ENCODE measurements at places on chromosomes 11 and 22.

DNA sequence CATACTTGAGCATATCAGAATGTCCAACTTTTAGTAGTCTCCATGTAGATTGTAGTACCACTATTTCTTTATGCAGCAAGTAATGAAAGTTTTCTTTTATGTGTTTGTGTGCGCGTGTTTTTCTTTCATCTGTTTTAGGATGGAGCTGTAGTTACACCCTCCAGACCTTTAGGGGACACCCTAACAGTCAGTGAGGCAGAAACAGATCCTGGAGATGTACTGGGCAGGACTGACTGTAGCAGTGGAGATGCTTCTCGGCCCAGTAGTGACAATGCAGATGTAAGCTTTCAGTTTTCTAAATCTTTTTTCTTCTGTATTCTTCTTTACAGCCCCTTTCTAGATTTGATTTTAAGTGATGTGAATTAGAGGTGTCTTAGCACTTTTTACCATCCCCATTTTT lies 79.9 kb upstream of the GRIK4 start:
- DNase-seq: no peak

DNA sequence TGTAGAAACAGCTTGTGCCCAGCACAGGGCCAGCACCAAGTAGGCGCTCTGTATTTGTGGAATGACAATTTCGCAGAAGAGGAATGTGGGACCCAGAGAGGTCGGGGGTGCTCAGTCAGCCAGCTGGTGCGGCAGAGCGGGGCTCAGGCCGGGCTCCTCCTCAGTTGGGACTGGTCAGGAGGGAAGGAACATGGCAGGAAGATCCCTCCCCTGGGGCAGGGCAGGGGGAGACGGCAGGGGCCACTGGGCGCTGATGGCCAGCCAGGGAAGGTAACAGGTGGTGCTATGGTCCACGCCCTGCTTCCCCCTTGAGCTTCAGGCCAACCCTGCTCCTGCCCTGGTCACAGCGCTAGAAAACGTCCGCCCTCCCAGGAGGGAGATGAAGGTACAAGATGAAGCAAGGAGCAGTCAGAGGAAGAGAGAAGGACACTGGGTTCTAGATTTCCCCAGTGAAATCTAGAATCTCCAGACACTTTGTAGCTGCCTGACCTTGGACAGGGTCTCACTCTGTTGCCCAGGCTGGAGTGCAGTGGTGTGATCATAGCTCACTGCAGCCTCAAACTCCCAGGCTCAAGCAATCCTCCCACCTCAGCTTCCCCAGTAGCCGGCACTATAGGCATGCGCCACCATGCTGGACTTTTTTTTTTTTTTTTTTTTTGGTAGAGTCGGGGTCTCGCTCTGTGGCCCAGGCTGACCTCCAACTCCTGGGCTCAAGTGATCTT lies 13.5 kb upstream of the SPI1 start:
- no peak for DNase-seq

- DNase-seq: no peak
Measured at GRCh38 chr22:39534092-39534506, 1.6 kb upstream of the RPS19BP1 start.

GRCh38 chr11:82505379-82505778 lies 228.3 kb downstream of the FAM181B start:
- DNase-seq: no peak

DNA sequence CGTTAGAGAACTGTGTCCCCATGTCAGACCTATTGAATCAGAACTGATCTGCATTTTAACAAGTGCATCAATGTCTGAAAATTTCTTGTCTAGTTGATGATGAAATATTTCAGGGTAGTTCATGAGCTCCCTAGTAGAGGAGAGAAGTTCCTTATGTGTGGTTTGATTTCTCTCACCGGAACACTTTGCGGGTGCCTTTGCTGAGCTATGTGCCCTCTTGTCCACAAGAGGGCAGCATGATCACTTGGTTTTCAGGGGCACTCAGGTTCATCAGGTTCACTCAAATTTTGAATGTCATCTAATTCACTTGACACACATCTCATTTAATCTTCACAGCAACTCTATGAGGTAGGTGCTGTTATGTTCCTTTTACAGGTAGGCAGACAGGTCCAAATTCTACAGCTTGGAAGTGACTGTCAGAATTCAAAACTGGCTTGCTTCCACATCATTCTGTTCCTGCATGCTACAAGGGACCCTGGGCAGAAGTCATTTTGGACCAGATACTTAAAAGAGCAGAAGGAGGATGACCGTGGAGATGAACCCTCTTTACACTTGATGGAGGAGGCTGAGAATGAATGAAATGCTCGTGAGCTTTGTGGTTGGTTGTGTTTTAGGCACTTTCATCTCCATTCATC lies 55.6 kb downstream of the P4HA3 start:
- peak; percentile 56 for DNase-seq

DNA sequence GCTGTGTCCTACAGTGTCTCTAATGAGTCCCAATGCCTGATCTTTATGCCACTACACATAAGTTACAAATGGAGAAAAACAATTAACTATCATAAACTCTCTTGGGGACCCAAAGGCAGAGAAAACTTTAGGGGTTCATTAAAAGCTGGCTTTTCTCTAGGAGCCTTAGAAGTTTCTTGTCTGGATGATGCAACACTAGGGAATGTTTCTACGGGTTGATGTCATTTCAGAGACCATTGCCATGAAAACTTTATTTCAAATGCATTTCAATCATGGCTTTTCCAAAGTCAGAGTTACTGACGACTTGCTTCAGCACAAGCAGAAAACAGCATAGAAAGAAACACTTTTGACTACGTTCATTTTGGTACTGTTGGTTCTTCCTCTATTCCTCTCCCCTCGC lies 8.5 kb upstream of the OR8B12 start:
- no peak for DNase-seq

DNA sequence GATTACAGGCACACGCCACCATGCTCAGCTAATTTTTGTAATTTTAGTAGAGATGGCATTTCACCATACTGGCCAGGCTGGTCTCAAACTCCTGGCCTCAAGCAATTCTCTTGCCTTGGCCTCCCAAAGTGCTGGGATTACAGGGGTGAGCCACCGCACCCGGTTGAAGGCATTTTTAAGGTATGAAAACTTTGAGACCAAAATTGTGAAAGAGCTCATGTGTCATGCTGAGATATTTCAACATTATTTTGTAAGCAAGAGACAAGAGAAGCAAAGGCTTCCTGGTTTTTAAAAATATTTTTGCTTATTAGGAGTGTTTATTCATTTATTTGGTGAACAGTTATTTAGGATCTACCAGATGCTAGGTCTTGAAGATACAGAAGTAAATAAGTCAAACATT lies 6.8 kb downstream of the NHERF4 start:
- DNase-seq: no peak

DNA sequence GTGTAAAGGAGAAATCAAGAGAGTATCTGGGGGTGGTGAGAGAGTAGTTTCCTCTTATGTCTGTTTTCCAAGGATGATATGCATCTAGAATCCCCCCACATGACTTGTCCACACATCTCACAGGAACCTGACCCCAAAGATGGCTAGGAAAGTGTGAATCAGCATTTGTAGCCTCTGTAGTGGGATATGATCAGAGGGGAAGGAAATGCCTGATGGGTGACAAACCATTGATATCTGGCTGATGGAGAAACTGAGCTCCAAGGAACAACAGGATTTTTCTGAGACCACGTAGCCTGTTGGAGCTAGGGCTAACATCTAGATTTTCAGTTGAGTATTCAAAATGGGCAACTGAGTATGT lies 369.4 kb downstream of the DDX10 start:
- no peak for DNase-seq

DNA sequence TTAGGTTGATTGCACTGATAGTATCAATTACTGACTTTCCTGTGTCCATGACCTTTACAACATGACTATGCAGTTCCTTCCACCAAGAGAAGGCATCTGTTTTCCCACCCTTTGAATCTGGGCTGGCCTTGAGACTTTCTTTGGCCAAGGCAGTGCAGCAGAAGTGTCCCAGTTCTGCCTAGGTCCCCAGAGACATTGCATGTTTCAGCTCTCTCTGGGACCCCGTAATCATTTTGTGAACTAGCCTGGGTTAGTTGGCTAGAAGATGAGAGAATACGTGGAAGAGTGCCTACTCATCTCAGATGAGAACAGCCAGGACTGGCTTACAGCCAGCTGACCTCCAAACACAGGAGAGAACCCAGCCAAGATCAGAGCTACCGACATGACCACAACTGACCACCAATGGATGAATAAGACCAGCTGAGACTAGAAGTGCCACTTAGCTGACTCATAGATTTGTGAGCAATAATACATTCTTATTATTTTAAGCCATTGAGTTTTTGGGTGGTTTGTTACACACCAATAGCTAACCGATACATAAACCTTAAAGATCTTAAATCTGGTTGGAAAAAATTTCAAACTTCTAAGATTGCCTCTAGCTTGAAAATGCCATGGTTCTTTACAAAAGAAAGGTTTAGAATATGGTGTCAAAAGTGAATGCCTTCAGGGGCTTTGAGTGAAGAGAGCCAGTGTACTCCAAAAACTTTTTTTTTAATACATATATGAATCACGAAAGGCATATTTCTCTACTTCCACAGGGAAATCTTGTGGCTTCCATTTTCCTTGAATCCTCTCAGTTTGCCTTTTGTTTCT lies 145.2 kb downstream of the FBXO7 start:
- no peak for DNase-seq

DNA sequence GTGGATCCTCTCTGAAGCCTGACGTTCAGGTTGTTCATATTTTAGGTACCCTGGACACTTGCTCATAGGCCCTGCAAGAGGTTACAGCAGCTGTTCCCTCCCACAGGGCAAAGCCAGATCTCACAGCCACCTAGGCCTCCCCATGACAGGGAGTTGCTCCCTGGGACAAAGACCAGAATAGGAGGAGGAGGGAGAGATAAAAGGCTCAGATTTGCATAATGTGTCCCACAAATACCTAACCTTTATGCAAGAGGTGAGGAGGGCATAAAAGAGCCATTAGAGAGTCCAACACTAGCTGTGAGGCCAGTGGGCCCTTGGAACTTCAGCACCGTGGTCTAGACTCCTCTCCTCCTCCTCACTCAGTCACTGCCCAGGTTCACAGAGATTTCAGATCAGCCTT lies 33.8 kb downstream of the ZNF280B start:
- DNase-seq: no peak

DNA sequence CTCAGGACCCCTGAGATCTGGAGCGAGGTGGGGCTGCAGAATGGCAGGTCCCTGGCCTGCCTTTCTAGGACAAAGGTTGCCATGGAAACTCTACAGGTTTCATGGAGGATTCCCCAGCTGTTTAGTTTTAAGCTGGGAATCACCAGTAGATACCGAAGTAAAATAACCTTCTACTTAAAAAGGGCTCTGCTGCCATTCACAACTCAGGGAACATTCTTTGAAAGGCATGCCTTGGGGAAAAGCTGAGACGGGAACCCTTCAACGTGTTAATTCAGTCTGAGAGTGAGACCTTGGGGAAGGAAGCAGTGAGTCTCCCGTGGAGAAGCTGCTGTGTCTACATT lies 493.3 kb downstream of the BRD1 start:
- no peak for DNase-seq

GRCh38 chr22:37171662-37172061 lies 16.4 kb downstream of the C1QTNF6 start:
- no peak for DNase-seq

GRCh38 chr11:123404676-123405075 lies 25.4 kb upstream of the GRAMD1B start:
- no peak for DNase-seq

- DNase-seq: no peak
Measured at GRCh38 chr11:1717745-1718144, 20.8 kb downstream of the KRTAP5-6 start.

- DNase-seq: no peak
Measured at GRCh38 chr22:29144786-29145160, 60.9 kb upstream of the EMID1 start.

- DNase-seq: no peak
Measured at GRCh38 chr22:31084811-31085492, 3.8 kb downstream of the SMTN start.

DNA sequence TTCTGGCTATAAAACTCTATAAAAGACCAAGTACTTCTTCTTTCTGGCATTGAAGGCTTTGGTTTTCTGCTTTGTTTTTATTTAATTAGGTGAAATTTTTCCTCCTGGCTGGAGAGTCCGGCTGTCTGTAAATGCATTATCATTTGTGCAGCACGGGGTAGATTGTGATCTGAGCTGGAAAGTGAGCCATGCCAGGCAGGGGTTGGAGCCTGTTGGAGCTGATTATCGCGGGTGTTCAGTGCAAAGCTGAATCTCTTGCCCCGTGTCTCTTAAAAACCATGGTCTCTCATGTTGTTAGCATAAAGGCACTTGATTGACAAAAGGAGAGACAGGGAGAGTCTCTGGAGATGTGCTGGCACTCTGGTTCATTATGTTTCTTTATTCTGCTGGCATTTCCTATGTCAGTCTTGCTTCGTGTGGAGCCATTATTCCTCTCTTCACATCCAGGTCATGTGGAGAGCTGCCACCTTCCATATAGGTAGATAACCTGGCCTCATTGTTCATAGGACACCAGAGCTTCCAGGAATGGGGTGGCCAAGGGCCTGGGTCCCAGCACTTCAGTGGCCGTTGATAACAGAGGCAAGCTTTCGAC lies 75.2 kb downstream of the LDLRAD3 start:
- DNase-seq: no peak

GRCh38 chr11:86876716-86877234 lies 76.4 kb downstream of the PRSS23 start:
- no peak for DNase-seq

DNA sequence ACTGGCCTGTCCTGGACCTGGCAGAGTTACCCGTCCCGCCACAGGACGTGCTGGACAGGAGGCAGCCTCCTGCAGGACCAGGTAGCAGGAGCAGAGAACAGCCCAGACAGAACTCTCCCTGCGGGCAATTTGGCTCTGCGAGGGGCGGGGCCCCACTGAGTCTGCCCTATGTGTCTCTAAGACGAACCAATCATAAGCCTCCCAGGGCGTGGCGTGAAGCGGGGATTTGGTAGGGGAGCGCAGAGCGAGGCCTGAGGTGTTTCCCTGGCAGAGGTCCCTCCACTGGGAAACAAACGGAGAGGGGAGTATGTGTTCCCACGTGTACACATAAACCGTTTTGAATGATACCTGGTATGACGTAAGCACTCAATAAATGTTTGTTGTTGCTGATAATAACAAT lies 7.4 kb downstream of the CD82 start:
- no peak for DNase-seq

- DNase-seq: no peak
Measured at GRCh38 chr11:31815711-31816467, 4.8 kb upstream of the PAX6 start.

GRCh38 chr11:68014157-68014946 lies 4.2 kb downstream of the ALDH3B1 start:
- DNase-seq: no peak

DNA sequence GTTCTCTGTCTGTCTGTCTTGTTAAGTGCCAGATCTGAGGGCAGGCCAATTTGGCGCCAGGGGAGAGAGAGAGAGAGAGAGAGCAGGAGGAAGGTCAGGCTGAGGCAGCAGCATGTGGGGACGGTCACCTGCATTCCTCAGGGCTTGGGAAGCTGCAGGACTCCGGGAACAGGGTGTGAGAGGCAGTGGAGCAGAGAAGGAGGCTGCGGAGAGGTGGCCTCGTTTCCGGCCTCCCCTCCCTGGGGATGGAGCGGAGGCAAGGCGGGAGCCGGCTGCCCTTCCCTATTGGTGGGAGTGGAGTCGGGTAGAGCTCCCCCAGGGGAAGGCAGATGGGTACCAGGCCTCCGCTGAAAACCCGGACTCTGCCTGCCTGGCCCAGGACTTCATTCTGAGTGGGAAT lies 9.7 kb downstream of the CLMP start:
- DNase-seq: no peak

GRCh38 chr11:39570526-39570925 lies 1888.9 kb downstream of the LRRC4C start:
- no peak for DNase-seq
